HCEC 1CT (cell line): ENCODE measurements at places on chromosomes 7 and 10.

DNA sequence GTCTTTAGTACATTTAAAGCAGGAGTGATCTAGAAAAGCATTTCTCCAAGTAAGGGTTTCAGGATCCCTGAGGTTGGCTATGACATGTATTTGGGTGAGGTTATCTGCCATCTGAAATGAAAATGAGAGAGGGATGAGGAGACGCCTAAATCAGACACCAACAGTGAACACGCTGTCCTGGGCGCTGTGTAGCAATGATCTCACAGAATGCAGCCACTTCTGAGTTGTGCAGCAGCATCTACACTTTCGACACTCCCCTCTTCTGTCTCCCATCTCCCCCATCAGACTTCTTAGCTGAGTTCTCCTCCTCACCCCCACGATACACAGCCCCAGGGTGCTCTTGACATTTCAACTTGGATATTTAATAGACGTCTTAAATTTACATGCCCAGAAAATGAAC, 95.4 kb downstream of the SVIL start:
- no peak for DNase-seq

DNA sequence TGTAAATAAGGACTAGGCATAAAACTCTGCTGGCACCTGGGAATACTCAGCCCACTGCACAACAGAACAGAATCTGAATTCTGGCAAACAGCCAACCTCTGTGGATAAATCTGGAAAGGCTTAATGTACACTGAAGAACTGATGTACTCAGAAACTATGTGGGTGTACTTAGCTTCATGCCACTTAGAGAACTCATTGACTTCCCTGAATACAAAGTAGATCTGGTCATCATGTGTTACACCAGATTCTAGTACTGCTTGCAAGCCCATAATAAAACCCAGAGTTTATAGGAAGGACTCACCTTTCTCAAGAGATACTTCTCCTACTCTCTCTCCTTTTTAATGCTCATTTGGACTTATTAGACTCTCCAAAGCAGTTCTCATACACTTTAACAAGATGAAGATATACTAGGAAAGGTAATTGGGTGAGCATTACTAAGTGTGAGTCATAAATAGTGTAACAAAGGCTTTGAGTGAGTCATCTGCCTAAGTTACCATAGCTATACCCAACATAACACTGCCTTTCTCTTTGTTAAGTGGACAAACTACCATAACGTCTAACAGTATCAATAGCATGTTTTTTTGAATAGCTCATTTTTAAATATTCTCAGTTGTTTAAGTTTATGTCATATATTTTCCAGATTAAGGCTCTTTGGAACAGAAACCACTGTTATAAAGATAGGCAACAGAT, 309.1 kb downstream of the MDFIC start:
- DNase-seq: peak; percentile 92

DNA sequence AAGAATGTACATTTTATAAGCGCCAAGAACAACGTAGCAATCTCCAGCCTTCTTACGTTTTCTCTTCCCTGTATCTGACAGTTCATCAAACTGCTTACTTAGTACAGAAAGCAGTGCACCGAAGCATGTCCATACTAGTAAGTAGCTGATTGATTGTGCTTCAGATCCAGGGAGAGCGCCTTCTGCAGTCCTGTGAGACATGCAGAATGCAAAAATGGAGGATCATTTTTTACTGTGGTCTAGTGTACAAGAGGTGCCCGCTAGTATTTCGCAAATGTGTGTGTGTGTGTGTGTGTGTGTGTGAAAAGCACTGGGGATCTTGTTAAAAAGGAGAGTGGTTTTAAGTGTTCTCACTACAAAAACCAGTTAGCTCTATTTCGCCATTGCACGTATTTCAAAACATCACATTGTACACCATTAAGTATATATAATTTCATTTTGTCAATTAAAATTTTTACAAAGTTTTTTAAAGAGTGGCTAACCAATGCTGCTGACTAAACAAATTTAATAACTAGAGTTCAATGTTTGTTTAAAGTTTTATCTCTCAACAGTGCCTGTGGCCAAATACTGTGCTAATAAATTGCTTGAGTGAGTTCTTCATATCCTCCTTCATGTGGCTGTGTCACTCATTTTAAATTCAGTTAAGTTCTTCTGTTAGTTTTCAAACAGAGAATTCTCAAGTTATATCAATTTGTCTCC, 99.6 kb downstream of the ZMYND11 start:
- DNase-seq: no peak

- DNase-seq: no peak
Observed at GRCh38 chr7:78014401-78014800, 215.8 kb downstream of the PHTF2 start.

DNA sequence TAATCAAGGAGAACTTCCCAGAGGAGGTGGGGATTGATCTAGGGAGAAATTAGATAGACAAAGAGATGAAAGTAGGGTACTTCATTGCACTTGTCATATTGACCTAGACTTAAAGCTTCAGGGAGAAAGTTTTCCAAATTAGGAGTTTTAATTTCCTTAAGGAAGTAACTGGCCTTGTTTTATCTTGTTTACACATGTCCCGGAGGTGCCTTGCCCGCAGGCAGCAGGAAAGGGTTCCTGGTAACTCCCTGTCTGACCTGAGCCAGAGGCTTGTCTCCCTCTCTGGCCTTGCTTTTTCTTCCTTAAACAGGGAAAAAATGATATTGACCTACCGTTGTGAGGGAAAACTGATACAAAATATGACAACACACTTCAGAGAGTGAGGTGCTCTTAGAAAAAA, 181.6 kb downstream of the EVX1 start:
- DNase-seq: no peak

- peak; percentile 87 for DNase-seq
Observed at GRCh38 chr10:13816195-13816925, 229.6 kb downstream of the PRPF18 start.

DNA sequence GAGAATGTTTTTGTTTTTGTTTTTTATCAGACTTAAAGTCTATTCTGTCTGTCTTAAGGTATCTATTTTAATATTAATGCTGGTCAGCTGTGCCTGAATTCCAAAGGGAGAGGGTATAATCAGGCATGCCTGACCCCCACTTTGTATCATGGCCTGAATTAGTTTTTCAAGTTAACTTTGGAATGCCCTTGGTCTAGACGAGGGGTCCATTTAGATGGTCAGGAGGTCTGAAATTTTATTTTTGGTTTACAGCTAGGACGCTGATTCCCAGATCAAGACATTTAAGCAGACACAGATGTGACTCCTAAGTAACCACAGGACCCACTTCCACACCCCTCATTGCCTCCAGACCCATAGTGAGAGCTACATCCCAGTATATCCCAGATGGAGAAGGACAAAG, 189.5 kb downstream of the ARHGAP12 start:
- DNase-seq: no peak

GRCh38 chr7:158240801-158241200, 346.8 kb downstream of the PTPRN2 start:
- DNase-seq: no peak
